PC-3 (cell line): ENCODE measurements at places on chromosomes 6 and 20. TPM values are rescaled to one million over a fixed set of nuclear protein-coding genes. Genes with fewer than 3 reads are reported as not detected.

Gene ISM1
- not detected in 2 replicates for total RNA-seq

Gene CALHM5
- not detected in 2 replicates for total RNA-seq

DNA sequence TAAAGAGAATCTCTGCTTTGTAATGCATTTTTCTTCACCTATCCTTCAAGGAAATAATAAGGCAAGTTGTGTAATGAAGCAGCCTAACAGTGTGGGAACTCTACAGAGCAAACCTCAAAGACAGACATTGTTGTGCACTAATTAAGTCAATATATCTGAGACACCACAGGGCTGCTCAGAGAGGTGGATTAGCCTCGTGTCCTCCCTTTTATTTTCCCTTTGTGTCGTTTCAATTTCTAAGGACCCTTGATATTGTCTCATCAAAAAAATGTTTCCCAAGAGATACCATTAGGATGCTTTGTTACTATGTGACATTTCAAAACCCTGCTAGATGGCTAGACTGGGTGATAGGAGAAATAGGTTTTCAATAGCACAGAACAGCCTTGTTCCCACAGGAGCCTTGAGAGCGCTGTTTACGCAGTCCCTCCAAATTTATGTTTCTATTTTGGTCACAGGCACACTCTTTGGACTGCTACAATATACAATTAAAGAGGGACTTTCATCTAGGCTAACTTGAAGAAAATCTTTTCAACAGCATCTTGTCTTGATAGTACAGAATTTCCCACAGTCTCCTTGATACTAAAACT lies 23.1 kb downstream of the UBE3D start:
- DNase-seq = no peak
- H3K27ac ChIP-seq = no peak overlapping the region
- H3K36me3 ChIP-seq = no peaks in the 10 kb centered on the region
- H3K27me3 ChIP-seq = no peaks in the 10 kb centered on the region

DNA sequence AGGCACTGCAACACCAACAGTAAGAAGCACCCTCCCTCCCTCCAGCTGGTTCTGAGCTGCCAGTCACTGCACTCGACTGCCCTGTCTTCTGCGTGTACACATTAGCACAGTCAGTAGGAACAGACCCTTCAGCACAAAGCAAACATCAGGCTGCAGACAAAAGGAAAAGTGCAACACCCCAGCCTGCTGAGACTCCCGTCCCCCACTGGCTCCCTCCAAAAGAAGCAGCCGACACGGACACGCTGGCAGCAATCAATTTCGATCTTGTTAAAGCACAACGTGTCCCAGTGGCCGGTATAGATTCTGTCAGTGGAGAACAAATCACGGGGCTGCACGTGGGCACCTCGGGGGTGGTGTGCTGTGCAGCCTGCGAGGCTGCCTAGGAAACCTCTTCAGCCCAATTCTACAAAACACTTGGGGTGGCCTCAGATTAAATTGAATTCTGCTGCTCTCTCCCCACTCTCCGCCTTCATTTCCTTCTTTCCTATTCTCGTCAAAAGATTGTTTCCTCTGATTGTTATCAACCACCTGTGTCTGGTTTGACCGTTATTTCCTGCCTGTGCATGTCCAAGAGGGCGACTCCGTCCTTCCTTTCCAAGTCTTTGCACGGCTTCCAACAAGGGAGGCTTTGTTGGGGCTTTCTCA lies 38.7 kb downstream of the TRAF3IP2 start:
- H3K27ac ChIP-seq = no peak overlapping the region
- no peak for DNase-seq
- no peaks in the 10 kb centered on the region for H3K27me3 ChIP-seq

DNA sequence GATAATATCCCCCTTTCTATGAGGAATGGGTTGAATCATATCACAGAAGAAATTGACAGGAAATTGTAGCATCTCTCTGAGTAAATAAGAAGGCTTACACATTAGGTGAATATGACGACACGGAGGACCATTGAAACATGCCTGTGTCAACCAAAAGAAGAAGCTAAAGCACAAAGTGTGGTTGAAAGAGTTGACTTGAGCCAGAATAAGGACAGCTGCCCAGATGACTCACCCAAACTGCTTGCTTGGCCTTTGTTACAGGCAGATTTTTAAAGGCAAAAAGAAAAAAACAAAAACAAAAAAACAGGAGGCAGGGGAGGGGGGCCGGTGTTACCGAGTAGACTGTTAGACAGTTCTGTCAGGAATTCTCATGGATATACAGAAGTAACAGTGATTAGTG lies 129.8 kb upstream of the EDN1 start:
- no peak overlapping the region for H3K27ac ChIP-seq
- H3K4me3 ChIP-seq = no peak overlapping the region
- H3K27me3 ChIP-seq = no peaks in the 10 kb centered on the region
- DNase-seq = no peak
- peaks cover 7% of the 10 kb centered on the region for H3K4me1 ChIP-seq
